ENCODE measurements at places on chromosomes 2 and 18.

- DNase-seq, result no peak
Observed at GRCh38 chr2:45664635-45665261, 13.3 kb downstream of the PRKCE start.

DNA sequence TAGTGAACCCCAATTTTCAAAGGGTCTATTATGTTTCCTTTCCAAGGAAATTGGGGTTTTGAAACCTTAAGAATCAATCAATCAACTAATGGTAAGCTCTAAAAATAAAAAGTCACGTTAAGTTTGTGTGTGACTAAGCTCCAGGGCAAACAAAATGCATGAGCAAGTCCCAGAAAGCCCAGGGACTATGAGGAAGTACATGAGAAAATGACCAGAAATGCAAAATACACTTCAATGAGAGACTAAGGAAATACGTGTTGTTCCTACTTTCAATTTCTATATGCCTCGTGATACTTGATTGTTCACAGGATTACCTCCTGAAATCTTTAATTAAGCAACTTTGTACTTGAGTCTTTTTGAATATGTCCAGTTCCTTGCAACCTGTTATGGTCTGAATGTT is 684.4 kb upstream of the SYT4 start:
- DNase-seq, result no peak

- DNase-seq, result no peak
Observed at GRCh38 chr2:107530046-107530445, 296.6 kb upstream of the RGPD4 start.

DNA sequence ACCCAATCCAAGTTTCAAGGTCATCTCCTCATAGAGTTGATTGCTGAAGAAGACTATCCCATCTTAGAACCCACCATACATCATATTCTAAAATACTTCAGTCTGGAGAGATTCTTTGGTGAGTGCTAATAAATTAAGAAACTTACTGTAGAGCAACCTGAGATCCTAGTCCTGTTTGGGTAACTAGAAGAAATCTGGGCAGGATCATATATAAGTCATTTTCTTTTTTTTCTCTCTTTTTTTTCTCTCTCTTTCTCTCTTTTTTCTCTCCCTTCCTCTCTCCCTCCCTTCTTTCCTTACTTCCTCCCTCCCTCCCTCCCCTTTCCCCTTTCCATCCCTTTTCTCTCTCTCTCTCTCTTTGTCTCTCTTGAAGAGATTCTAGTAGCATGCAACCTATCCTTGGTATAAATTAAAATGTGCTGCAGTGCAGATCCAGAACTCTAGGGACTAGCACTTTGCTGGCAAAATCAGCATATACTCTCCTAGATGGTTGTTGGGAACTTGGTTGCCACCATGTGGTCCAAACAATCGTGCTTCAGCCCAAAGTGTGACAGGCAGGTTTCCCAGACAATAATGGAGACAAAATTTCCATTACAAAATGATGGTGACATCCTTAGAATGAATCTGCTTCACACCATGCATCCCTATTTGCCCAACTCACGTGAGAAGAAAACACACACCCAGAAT is 399.4 kb upstream of the CELF4 start:
- DNase-seq, result no peak

- no peak for DNase-seq
Observed at GRCh38 chr2:33051586-33052360, 105.0 kb downstream of the LTBP1 start.

DNA sequence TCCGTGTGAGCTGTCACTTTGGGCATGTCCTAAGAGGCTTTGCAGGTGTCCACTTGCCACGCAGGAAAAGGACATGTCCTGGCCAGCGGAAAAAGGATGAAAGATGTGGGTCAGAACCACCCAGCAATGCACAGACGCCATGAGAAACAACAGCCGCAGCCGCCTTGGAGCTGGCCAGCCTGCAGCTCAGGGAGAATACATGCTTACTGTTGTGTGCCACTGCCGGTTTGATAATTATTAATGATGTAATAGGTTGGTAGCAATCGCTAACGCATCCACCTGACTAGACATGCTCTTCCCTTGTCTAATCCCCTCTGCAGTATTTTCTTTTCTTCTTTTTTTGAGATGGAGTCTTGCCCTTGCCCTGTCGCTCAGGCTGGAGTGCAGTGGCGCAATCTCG is 221.7 kb downstream of the HAUS1 start:
- DNase-seq, result no peak

DNA sequence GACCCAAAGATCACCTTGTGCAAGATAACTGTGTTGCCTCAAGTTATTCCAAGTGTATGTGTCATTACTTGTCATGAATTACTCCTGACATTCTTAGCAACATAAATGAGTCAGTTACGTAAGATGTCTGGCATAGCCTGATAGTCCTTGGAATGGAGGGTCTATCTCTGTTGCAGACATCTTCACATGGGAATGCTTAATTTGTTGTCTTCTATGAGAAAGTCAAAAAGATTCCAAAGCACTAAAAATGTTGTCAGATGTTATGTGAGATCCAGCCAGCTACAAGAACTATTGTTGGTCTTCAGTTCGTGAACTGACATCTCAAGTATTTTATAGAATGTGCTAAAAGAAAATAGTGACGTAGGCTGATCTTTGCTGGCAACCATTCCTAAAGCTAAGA is 178.2 kb upstream of the RASGRP3 start:
- no peak for DNase-seq

DNA sequence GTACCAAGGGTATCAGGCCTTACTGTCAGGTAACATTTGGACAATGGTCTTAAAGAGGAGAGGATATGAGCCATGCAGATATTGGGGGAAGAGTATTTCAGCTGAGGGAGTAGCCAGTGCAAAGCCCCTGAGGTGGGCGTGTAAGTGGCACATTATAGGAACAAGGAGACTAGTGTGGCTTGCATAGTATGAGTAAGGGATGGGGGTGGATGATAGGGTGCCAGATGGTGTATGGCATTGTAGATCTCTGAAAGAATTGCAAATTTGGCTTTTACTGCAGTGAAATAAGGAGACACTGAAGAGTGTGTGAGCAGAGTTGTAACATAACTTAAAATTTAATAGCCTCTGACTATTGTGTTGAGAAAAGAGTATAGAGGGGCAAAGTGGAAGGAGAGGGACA is 244.0 kb downstream of the PDE11A start:
- DNase-seq, result no peak

- DNase-seq, result no peak
Observed at GRCh38 chr18:55236150-55236931, 277.1 kb upstream of the CCDC68 start.

DNA sequence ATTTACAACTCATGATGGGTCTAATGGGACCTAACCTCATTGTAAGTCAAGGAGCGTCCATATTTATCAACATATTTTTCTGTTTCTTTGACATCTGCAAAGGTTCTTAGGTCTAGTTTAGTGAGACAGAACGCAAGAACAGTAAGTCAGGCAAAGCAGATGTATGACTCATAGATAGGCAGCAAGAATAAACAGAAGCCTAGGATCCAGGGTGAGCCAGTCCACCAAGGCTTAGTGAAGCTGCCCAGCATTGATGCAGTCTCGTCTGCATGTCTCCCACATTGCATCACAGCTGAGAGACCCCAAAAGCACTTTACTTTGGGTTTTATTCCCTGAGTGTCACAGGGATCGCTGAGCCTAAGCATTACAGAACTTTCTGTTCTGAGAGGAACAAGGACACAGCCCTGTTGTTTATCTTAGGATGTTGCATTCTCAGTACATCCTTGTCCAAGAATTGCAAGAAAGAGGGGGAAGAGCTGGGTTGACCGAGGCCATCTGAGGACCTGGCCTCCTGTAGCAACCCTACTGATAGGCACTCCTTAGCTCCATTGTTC is 29.6 kb upstream of the TMEM177 start:
- no peak for DNase-seq

- DNase-seq, result no peak
Observed at GRCh38 chr18:24112874-24113615, 25.8 kb upstream of the CABYR start.

- no peak for DNase-seq
Observed at GRCh38 chr18:69233465-69234054, 167.1 kb upstream of the DOK6 start.

All from NCI-H524 (cell line).